ENCODE measurements at places on chromosomes 5 and 9. TPM values are rescaled to one million over a fixed set of nuclear protein-coding genes. Genes with fewer than 3 reads are reported as not detected.

DNA sequence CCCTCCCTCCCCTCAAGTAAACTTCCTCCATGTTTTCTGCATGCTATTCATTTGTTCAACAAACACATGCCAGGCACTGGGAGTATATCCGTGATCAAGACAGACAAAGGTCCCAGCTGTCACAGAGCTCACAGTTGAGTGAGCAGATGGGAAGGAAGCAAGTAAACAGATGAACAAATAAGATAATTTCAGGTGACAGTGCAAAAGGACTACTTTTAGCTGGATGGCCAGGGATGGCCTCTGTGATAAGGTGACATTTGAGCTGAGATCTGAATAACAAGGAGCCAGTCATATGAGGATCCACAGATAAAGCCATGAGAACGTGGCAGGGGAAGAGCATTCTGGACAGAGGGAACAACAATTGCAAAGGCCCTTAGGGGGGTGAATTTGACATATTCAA lies 121.7 kb upstream of the RAD23B start:
- peak; percentile 6 for DNase-seq

DNA sequence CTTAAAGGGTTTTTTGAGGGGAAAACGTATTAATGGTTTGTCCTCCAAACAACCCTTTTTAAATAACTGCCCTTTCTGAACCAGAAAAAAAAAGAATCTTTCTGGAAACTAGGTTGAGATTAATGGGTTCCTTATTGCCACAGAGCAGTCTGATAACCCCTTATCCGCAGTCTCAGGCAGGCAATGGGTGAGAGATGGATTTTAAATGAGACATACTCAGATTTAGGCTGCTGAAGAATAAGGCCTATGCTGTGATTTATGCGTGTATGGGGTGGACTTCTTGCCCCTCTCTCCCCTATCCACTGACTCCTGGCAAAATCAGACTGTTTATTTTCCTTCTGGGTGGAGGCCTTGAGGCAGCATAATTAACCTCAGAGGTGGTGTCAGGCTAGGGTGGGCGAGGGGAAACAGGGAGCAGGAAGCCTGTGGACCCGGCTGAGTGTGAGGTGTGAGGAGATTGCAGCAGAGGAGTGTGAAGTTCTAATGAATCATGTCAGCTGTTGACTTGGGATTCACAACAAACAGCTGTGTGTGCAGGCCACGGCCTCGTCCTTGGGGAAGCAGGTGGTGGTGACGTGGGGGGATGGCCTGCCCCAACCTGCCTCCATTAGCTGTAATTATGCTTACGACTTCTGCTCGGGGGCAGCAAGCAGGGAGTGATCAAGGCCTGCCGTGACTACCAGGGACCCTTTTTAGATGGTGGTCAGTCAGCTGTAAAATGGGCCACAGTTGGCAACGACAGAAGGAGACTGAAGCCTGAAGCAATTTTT lies 196.4 kb downstream of the SEMA6A start:
- no peak for DNase-seq

SOX30 gene
- polyA plus RNA-seq, result not detected

GRCh38 chr9:134785325-134786108 lies 95.1 kb upstream of the FCN2 start:
- DNase-seq, result no peak

DNA sequence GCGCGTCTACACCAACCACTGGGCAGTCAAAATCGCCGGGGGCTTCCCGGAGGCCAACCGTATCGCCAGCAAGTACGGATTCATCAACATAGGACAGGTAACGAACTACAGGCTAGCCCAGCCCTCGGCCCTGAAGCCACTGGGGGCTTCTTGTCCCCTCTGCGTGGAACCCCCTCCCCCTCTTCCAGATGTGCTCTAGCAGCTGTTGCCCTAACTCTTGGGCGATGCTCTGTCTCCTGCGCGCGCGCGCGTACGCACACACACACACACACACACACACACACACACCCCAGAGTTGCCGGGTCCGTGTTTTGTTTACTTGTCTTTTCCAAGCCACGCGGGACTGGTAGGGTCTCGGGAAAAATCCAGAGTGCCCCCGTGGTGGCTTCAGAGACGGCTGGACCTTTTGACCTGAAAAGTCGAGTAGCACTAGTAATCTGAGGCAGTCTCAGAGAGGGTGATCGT lies 836 bp downstream of the PCSK5 start:
- no peak for DNase-seq

- DNase-seq, result no peak
These were observed 172.7 kb upstream of the RFX3 start for GRCh38 chr9:3698531-3698930.

- no peak for DNase-seq
These were observed 448.4 kb upstream of the ITGA1 start for GRCh38 chr5:52339285-52339684.
